ENCODE measurements at places on chromosomes 13 and 19.

DNA sequence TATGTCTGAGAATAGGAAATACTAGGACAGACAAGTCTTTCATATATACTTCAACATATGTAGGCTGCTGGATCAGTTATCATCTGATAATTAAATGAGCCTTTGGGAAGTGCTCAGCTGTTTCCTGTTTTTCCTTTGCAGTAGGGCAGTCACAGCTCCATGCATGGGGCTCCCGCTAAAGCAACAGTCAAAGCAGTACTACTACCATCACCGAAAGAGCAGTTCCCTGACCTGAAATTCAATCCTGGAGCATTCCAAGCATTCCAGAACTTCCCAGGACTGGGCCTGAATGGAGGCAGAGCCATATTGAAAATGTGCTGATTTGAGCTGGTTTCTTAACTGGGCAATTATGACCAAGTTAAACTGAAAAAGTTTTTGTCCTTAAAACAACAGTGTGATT, 20.5 kb downstream of the MICU2 start:
- DNase-seq: no peak

DNA sequence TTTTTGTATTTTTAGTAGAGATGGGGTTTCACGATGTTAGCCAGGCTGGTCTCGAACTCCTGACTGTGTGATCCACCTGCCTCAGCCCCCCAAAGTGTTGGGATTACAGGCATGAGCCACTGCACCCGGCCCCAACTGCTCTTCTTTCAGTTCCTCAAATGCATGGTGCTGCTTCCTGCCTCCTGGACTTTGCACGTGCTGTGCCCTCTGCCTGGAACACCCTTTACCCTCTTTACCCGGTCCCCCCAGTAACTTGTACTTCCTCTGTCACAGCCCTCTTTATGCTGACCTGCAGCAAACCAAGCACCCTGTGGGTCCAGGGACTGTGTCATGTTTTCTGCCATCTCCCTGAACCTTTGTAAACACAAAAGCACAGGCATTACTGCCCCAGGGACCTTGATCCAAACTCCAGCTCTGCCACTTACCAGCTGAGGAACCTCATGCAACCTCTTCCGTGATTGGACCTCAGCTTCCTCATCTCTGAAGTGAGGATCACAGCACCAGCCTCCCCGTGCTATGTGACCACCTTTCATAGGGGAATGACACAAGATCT, 3.8 kb downstream of the BLVRB start:
- DNase-seq: no peak

GRCh38 chr13:99074693-99075092, 96.8 kb upstream of the DOCK9 start:
- DNase-seq: no peak

DNA sequence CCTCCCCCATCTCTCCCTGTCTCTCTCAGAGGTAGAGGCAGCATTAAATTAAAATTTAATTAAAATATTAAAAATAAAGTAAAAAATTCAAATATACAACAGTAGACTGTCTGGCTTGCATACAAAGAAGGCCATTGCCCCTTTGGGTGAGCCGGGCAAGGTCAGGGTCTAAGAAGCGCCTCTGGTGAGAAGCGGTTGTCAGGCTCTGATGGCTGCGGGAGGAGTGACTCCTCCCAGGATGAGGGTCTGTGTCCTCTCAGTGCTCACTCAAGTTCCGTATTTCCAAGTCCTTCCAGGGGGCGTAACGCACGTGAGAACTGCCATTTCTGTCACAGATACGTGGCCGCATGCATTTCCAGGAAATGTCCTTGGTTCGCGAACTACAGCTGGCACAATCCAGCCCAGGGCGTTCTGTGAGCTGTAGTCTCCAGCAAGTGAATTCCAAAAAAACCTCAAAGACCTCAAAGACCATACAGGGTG, 737 bp upstream of the ZNF181 start:
- DNase-seq: no peak

- no peak for DNase-seq
Observed at GRCh38 chr13:34833562-34834182, 108.4 kb upstream of the NBEA start.

DNA sequence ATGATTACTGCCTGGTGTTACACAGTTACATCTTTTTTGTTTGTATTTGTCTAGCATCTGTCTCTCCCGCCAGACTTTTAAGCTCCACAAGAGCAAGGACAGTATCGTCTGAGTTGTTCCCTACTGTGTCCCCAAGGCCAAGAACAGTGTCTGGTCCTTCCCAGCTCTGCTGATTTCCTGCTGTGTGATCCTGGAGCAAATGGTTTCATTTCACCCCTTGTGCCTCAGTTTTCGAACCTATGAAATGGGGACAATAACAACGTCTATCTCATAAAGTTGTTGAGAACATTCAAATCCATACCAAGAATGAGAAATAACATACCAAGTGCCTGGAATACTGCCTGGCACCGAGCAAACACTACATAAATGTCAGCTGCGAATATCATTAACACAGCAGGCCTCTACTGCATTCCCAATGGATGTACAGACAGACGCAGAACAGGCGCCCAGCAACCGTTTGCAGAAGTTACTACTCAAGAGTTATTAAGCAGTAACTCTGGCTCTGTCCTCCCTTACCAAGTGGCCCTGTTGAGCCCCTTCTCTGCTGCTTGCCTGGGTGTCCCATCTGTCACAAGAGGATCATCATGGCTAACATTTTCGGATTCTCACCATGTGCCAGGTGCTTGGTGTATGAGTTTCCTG, 11.4 kb downstream of the XRCC1 start:
- DNase-seq: no peak

DNA sequence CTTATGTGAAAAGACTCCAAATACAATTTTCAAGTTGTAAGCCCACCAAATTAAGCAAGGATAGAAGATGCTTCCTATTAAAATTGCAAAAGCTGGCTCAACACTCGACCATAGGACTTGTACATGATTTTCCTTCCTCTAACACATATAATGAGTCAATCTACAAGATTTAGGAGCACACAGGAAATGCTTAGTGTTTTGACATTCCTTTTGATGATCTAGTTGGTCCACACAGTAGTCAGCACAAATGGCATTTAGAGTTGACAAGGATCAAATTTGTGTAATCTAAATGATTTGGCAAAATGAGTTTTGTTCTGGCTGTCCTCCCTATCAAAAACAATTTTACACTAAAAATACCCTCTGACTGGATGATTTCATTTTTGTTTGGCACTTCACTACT, 340.2 kb downstream of the DIAPH3 start:
- no peak for DNase-seq

- DNase-seq: no peak
Observed at GRCh38 chr13:72180253-72180952, 313.4 kb upstream of the DACH1 start.

GRCh38 chr13:114027046-114027715, 53.3 kb upstream of the C13orf46 start:
- DNase-seq: no peak
